ENCODE measurements at places on chromosomes 2 and 18.
A peak's percentile ranks its signal among the peaks of the same experiment; 100 is the strongest.

DNA sequence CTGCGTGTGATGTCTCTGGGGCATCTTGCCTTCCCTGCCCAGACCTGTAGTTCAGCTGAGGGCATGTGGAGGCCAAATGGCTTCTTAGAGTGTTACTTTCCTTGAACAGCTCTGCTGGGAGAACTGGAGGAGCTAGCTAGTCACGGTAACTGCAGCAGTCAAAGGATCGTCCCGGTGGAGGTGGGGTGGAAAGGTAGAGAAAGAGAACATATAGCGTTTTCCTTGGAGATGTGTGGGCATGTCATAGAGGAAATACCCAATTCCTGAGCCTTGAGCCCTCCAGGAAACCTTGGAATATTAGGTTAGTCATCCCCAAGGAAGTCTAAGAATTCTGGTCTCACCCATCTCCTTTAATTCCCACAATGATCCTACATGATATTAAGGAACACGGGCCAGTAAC, 33.5 kb upstream of the IL37 start:
- DNase-seq, result no peak

DNA sequence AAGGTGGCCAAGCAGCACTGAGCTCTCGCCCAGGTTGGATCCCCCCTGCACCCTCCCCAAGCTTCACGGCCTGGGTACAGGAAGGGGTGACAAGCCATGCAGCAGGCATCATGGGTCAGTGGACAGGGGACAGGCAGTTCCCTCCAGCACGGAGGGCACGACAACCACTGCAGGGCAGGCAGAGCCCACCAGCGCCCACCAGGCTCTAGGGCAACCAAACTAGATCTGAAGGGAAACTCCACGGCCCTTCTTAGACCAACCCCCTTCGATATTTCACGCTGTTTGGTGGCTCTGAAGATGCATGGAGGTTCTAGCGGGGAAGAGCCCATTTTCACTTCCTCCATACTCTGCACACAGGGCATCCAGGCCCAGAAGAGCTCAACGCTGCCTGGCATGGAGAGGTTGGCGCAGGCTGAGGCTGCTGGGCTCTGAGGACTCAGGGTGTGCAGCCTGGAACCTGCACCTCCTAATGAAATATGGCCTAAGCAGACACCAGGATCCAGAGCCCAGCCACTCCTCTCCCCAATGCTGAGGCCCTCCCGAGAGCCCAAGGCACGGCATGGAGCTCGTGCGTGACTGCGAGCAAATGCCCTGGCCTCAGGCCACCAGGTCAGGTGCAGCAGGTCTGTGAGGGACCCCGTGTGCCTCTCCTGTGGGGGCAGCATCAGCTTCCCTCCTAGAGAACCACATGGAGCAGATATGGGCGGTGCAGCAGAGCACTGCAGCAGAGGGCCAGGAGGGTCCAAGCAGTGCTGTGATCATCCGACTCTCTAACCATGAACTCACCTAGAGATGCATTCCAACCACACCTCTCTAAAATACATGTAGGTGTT, 8.7 kb upstream of the MTERF4 start:
- DNase-seq, result no peak

GRCh38 chr2:75553935-75554531, 6.7 kb downstream of the EVA1A start:
- no peak for DNase-seq

DNA sequence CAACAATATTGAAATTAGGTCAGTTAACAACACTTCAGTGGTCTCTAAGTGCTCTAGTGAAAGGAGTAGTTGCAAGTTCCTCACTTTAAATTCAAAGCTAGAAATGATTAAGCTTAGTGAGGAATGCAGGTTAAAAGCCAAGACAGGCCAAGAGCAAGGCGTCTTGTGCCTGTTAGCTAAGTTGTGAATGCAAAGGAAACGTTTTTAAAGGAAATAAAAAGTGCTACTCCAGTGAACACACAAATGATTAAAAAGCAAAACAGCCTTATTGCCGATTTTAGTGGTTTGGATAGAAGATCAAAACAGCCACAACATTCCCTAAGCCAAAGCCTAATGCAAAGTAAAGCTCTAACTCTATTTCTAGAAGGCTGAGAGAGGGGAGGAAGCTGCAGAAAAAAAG, 44.7 kb downstream of the ANTXR1 start:
- no peak for DNase-seq

DNA sequence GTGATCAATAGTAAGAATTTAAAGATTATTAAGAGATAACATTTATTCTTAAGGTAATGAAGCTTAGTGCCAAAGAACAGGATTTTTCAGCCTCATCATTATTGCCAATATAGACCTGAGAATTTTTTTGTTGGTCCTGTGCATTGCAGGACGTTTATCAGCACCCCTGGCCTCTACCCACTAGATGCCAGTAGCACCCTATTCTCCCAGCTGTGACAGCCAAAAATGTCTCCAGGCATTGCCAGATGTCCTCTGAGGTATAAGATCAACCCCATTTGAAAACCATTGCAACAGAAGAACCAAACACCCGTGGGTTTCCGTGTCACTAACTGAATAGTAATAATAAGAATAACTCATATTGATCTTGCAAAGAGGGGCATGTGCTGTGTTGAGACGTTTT, 700.0 kb upstream of the SOX11 start:
- no peak for DNase-seq

DNA sequence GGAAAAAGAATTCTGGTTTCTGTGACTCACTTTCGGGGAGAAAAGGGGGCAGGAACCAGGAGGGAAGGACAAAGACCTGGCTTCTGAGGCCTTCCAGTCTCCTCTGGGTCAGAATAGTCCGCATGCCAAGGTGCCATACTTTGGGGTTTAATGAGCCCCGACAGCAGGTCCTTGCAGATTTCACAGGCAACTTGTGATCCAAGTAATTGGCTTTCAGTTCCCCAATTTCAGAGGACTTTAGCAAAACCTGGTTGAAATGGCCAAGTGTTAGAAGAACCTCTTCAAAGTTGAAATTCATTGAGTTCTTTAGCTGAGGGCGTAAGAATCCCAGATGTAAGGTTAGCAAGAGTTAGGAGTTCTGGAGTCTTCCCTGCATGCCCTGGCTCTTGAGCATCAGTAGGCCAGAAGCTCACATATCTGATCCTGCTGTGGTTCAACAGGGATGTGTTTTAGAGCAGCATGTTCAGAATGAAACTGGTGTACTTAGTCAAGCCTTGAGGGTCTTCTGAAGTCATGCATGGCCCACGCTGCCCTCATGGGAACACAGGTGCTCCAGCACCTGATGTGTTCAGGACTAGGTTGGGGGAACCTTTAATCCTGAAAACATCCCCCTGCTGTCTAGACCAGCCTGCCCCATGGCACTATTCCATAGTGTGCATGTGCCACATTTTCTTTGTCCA, 143.0 kb downstream of the NUP35 start:
- DNase-seq, result no peak

GRCh38 chr2:127122361-127123027, 15.5 kb upstream of the BIN1 start:
- no peak for DNase-seq

DNA sequence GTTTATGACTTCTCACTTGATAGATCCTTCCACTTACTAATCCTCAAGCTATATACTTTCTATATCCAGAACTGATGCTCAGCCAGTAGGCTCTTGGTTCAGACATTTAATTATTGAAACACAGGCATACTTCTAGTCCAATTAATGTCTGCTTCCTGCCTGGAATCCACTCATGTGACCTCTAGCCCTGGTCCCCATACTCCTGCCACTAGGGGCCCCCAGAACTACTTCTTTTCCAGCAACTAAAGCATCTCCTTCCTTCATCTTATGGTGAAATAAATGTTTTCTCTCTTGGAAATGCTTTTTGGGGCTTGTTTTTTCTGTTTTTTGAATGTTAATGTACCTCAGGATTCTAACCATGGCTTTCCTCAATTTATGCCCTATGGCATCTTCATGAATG, 527.6 kb downstream of the SATB2 start:
- DNase-seq, result no peak

- no peak for DNase-seq
Measured at GRCh38 chr2:111702804-111703196, 181.2 kb downstream of the ANAPC1 start.

DNA sequence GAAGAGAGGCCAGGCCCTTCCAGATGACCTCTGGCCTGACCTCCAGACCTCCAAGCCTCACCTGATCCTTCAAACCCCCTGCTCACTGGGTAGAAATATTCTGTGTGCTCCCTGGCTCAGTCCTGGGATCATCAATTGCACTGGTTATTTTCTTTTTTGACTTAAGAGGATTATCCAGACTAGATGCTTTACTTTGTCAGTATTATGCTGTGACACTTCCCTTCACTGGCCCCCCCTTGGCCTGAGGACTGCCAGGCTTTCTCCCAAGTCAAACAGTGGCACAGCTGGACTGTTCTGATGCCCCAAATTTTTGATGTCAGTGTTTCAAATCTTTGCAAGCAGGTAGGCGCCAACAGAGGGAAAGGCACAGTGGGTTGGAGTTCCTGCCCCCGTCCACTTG, 156.3 kb upstream of the SKOR2 start:
- DNase-seq, result no peak

- no peak for DNase-seq
Measured at GRCh38 chr2:237297421-237298150, 116.4 kb downstream of the COL6A3 start.

DNA sequence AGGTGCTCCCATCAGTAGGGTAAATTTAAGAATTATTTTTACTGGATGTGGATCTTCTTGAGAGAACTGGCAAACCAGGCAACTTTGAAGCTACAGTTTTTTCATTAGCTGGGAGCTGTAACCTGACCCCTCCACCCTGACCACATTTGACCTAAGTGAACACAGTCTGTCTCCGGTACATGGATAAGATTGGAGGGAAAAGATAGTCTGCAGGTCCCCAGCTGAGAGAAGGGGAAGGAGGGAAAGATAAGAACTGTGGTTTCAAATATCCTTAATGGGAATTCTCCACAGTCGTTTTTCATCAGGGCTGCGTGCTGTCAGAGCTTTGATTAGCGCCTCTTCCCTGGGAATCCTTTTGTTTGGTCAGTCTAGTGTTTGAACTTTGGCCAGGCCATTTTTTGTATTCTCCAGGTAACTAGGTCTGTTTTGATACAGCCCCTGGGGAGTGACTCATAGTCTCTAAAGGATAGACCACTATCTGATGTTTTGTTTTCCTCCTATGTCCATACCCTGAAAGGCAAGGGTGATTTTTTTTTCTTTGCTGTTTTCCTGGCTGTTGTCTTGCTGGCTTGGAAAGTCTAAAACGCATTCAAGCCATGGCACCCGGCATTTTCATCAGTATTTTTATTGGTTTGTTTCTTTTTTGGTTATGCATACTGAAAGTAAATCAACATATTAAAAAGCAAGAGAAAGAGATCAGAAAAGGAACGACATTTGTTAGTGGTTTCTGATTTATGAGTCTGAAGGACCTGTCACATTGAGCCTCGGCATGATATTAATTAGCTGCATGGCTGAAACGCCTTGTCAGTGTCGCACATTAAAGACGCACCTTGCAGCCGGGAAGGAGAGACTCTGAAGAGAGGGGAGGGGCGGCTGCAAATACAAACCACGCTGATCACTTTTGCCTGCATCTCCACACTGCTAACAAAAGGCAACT, 183.4 kb upstream of the FN1 start:
- no peak for DNase-seq

GRCh38 chr2:120937686-120938044, 202.0 kb downstream of the GLI2 start:
- DNase-seq, result no peak

DNA sequence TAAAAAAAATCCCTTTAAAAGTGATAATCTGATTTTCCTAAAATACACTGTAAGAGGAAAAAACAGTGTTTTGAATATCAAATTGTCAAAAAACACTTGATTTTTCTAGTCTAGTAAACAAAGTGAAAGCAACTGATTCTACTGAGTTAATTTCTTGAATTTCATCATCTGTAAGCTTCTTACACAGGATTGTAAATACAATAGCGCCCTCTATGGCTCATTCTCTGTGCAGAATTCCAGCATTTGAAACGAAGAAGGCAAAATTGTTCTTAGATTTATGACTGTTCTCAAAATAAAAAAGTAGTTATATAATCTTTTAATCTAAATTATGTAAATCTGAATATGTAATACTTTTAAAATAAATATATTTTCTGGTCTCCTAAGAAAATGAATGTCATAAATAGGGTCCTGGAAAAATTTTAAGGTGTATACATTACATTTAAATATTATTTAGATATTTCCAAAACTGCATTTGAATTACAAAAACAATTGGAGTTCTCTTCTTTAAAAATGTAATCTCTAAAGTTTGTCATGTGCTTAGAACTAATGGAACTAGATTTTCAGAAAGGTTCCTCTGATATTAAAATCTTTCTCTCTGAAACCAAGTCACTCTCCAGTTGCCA, 176.9 kb upstream of the MC4R start:
- DNase-seq, result peak; percentile 79

- DNase-seq, result no peak
Measured at GRCh38 chr2:229738024-229738625, 23.8 kb upstream of the DNER start.

- DNase-seq, result no peak
Measured at GRCh38 chr2:109442715-109443319, 170.9 kb downstream of the SEPTIN10 start.

- DNase-seq, result no peak
Measured at GRCh38 chr2:199910338-199911051, 598 bp upstream of the C2orf69 start.

GRCh38 chr2:119914266-119914665, 98.6 kb upstream of the EPB41L5 start:
- no peak for DNase-seq

DNA sequence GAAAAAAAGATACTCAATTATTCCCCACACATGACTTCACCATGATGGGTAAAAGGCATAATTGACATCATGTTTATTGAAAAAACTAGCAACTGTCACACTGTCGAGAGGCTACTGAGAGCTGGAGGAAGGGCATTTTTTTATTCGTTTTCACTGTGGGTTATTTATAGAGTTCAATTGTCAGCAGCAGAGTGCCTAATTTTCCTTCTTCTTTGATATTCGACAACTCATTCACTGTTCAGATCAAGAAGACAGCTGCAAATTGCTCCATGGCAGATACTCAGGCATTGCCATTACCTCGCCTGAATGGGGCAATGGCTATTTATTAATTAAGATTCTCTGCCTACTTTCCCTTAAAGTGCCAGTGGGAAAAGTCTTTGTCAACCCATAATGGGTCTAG, 197.5 kb upstream of the NRP2 start:
- DNase-seq, result no peak
